Fibroblast of lung (primary cell): ENCODE measurements at places on chromosomes 13 and 19. TPM values are rescaled to one million over a fixed set of nuclear protein-coding genes. Genes with fewer than 3 reads are reported as not detected.

DNA sequence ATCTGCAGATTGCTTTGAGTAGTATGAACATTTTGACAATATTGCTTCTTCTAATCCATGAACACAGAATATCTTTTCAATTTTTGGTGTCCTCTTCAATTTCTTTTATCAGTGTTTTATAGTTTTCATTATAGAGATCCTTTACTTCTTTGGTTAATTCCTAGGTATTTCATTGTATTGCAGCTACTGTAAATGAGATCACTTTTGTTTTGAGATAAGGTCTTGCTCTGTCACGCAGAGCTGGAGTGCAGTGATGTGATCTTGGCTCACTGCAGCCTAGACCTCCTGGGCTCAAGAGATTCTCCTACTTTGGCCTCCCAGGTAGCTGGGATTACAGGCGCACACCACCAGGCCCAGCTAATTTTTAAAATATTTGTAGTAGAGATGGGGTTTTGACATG lies 9.8 kb downstream of the CYP2A7 start:
- no peaks in the 10 kb centered on the region for H3K27me3 ChIP-seq
- no peak for DNase-seq
- H3K36me3 ChIP-seq = no peaks in the 10 kb centered on the region
- no peak overlapping the region for H3K27ac ChIP-seq

GRCh38 chr13:106610486-106610885 lies 42.5 kb upstream of the ARGLU1 start:
- H3K4me1 ChIP-seq = no peaks in the 10 kb centered on the region
- no peaks in the 10 kb centered on the region for H3K36me3 ChIP-seq
- no peaks in the 10 kb centered on the region for H3K27me3 ChIP-seq
- no peak overlapping the region for H3K27ac ChIP-seq
- peak; percentile 61 for DNase-seq

GRCh38 chr13:40651866-40652587 lies 14.4 kb downstream of the FOXO1 start:
- H3K27me3 ChIP-seq = no peaks in the 10 kb centered on the region
- no peak overlapping the region for H3K27ac ChIP-seq
- no peak overlapping the region for H3K4me3 ChIP-seq
- no peaks in the 10 kb centered on the region for H3K4me1 ChIP-seq

Gene EDDM13
- total RNA-seq = not detected in 2 replicates

GRCh38 chr19:7848779-7849457 lies 18.9 kb downstream of the EVI5L start:
- H3K4me3 ChIP-seq = no peak overlapping the region
- no peaks in the 10 kb centered on the region for H3K27me3 ChIP-seq
- no peak for DNase-seq
- no peaks in the 10 kb centered on the region for H3K4me1 ChIP-seq
- H3K27ac ChIP-seq = no peak overlapping the region

- no peaks in the 10 kb centered on the region for H3K4me1 ChIP-seq
- H3K4me3 ChIP-seq = no peak overlapping the region
- no peak for DNase-seq
- no peak overlapping the region for H3K27ac ChIP-seq
- H3K36me3 ChIP-seq = no peaks in the 10 kb centered on the region
- no peaks in the 10 kb centered on the region for H3K27me3 ChIP-seq
These were observed 37.4 kb downstream of the CEBPA start for GRCh38 chr19:33264881-33265445.

GRCh38 chr19:10305139-10305806 lies 4.3 kb downstream of the ZGLP1 start:
- peaks cover 2% of the 10 kb centered on the region for H3K36me3 ChIP-seq
- no peak overlapping the region for H3K4me3 ChIP-seq
- no peaks in the 10 kb centered on the region for H3K27me3 ChIP-seq
- peaks cover 3% of the 10 kb centered on the region for H3K4me1 ChIP-seq
- DNase-seq = no peak

Gene OR7C1
- not detected in 2 replicates for total RNA-seq

Gene CYP2A6
- not detected in 2 replicates for total RNA-seq

Gene ZNF888
- 2.6 and 4.3 TPM in 2 replicates for total RNA-seq

GRCh38 chr19:3668331-3669081 lies 31.8 kb downstream of the PIP5K1C start:
- no peak overlapping the region for H3K27ac ChIP-seq
- DNase-seq = peak; percentile 51
- peaks cover 11% of the 10 kb centered on the region for H3K36me3 ChIP-seq

DNA sequence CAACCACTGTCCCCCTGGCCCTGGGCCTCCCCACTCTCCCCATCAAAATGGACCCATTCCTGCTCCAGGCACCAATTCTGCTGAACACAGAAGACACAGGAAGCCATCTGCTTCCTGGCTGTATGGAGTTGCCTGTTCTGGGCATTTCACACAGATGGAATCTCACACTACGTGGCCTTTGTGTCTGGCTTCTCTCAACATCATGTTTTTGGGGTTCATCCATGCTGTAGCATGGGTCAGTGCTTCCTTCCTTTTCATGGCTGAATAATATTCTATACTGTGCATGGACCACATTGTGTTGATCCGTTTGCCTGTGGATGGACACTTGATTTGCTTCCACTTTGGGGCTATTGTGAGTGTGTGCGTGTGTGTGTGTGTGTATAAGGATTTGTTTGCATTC lies 15.0 kb upstream of the KLF2 start:
- H3K36me3 ChIP-seq = no peaks in the 10 kb centered on the region
- no peak overlapping the region for H3K27ac ChIP-seq
- no peaks in the 10 kb centered on the region for H3K27me3 ChIP-seq
- no peak overlapping the region for H3K4me3 ChIP-seq
- no peaks in the 10 kb centered on the region for H3K4me1 ChIP-seq

DNA sequence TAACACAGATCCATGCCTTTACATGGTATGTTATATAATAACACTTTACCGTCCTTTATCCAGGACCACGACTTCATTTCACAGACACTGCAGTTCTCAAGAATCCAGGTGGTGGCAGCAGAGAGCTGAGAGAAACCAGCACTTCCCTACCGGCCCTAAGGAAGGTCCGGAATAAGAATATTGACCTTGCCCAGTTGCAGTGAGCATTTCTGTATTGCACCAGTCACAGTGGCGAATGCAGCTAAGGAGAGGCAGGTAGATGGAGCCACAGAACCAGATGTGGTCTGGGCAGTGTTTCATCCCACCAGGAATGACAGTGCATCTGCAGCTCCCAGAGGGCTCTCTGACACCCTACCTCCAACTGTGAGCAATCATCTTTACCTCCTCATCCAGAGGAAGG lies 44.6 kb downstream of the ZNF787 start:
- H3K4me3 ChIP-seq = no peak overlapping the region
- peaks cover 2% of the 10 kb centered on the region for H3K4me1 ChIP-seq
- H3K27me3 ChIP-seq = no peaks in the 10 kb centered on the region
- H3K27ac ChIP-seq = no peak overlapping the region

GRCh38 chr19:29645911-29646310 lies 19.4 kb upstream of the PLEKHF1 start:
- H3K36me3 ChIP-seq = no peaks in the 10 kb centered on the region
- DNase-seq = peak; percentile 66
- H3K4me3 ChIP-seq = no peak overlapping the region
- H3K27ac ChIP-seq = no peak overlapping the region

Gene ACP7
- not detected in 2 replicates for total RNA-seq

DNA sequence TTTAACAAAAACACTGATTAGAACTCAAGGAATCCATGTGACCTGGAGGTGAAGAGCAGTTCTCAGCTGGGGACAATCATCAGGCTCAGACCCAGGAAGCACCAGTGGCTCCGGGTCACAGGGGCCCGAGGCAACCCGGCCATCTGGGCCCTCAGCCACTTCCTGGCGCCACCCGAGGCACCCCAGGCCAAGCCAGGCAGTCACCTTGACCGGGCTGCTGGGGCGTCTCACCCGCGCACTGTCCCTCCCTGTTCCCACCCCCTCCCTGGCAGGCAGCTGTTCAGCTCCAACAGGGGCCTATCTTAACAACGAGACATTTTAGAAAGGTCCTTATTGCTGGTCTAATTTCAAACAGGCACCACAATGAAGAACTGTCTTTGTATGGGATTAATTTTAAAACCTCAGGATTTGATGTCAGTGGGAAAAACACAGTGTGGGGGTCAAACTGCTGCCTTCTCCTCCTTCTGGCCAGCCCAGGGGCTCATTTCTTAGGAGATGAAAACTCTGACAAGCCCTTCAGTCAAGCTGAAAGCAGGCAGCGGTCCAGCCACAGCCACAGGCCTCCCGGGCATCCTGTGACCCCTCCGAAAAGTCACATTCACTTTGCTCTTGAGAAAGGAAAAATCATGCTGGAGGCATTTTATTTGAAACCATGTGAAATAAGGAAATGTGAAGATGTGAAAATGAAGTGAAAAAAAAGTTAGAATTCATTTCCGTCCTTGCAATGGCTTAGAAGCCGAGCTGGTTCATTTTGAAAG lies 83.3 kb downstream of the KCTD15 start:
- no peak for DNase-seq
- no peaks in the 10 kb centered on the region for H3K4me1 ChIP-seq
- H3K36me3 ChIP-seq = no peaks in the 10 kb centered on the region
- no peak overlapping the region for H3K4me3 ChIP-seq
- H3K27me3 ChIP-seq = no peaks in the 10 kb centered on the region

GRCh38 chr19:10836479-10837330 lies 693 bp upstream of the TMED1 start:
- peaks cover 8% of the 10 kb centered on the region for H3K4me1 ChIP-seq
- DNase-seq = peak; percentile 77
- peak overlapping the region; percentile 97 for H3K27ac ChIP-seq
- no peaks in the 10 kb centered on the region for H3K27me3 ChIP-seq

Gene TMEM145
- total RNA-seq = 0.83 TPM in 1 of 2 replicates, not detected in the other

DNA sequence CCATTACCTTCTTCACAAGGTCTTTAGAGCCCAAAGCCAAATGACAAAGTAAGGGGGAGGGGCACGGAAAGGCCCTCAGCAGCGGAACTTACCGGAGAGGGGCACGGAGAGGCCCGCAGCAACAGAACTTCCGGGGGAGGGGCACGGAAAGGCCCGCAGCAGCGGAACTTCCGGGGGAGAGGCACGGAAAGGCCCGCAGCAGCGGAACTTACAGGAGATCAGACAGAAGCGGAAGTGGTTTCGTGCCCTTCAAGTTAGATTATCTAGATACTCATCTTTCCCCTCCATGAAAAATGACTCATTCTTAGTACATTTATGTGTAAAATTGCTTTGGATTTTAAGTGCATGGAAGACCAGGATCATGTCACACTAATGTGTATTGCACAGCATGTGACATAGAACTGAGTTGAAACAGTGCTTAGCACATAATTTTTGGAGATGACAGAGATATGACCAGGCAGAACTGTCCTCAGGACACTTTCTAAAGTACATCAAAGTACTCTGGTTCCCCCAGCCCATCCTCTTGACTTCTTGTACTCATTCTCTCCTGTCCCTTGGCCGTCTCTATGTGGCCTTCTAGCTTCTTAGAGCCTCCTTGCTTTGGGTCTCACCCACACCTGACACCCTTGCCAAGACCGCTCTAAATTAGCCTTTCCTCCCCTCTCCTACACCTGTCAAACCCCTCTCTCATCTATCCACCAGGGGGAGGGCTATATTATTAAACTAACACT lies 25.7 kb upstream of the TPTE2 start:
- no peaks in the 10 kb centered on the region for H3K4me1 ChIP-seq
- H3K4me3 ChIP-seq = no peak overlapping the region
- no peak overlapping the region for H3K27ac ChIP-seq
- no peaks in the 10 kb centered on the region for H3K27me3 ChIP-seq
- H3K36me3 ChIP-seq = no peaks in the 10 kb centered on the region
- DNase-seq = peak; percentile 50

Gene B9D2
- 4.1 and 5.3 TPM in 2 replicates for total RNA-seq

- DNase-seq = peak; percentile 37
- peaks cover 4% of the 10 kb centered on the region for H3K4me1 ChIP-seq
- no peak overlapping the region for H3K4me3 ChIP-seq
- H3K36me3 ChIP-seq = no peaks in the 10 kb centered on the region
- no peak overlapping the region for H3K27ac ChIP-seq
These were observed 84.1 kb upstream of the FNDC3A start for GRCh38 chr13:48891586-48891985.

Gene ZNF320
- total RNA-seq = 14.6 and 19.7 TPM in 2 replicates
